Activated T-cell treated with anti-CD3 and anti-CD28 coated beads, Interleukin-2, amount 50 U/mL, for 24 hours (primary cell): ENCODE measurements at places on chromosomes 7 and 10.

DNA sequence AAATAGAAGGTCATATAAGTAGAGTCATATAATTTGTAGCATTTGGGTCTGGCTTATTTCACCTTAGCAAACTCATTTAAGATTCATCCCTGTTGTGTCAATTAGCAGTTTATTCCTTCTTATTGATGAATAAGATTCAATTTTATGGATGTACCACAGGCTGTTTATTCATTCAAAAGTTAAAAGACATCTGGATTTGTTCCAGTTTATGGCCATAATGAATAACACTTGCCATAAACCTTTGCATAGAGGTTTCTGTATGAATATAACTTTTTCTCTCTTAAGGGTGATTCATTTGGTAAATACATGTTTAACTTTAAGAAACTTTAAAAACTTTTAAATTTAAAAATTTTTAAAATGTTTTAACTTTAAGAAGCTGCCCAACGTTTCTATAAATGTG lies 66.4 kb downstream of the CPED1 start:
- H3K4me1 ChIP-seq: peaks cover 2% of the 10 kb centered on the region
- H3K4me3 ChIP-seq: no peak overlapping the region
- no peak for DNase-seq
- no peaks in the 10 kb centered on the region for H3K36me3 ChIP-seq
- no peak overlapping the region for H3K27ac ChIP-seq

GRCh38 chr10:50325449-50326171 lies 74.3 kb upstream of the ASAH2 start:
- H3K27me3 ChIP-seq: no peaks in the 10 kb centered on the region
- no peak overlapping the region for H3K27ac ChIP-seq
- peaks cover 22% of the 10 kb centered on the region for H3K4me1 ChIP-seq
- no peak for DNase-seq
- H3K36me3 ChIP-seq: peaks cover 40% of the 10 kb centered on the region

DNA sequence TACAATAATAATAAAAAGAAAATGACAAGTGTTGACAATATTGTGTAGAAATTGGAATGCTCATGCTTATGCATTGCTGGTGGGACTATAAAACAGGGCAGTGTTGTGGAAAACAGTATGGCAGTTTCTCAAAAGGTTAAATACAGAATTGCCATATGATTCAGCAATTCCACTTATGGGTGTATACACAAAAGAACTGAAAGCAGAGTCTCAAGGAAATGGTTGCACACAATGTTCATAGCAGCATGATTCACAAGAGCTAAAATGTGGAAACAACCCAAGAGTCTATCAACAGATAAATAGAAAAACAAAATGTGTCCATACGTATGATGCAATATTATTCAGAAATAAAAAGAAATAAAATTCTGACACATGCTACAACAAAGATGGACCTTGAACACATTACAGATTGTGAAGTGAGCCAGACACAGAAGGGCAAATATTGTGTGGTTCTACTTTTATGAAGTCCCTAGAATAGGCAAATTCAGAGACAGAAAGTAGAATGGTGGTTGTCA lies 64.8 kb upstream of the GRM8 start:
- H3K36me3 ChIP-seq: no peaks in the 10 kb centered on the region
- H3K4me3 ChIP-seq: no peak overlapping the region
- H3K27ac ChIP-seq: no peak overlapping the region
- DNase-seq: no peak

GRCh38 chr7:132988117-132988516 lies 93.8 kb downstream of the CHCHD3 start:
- H3K36me3 ChIP-seq: peaks cover 26% of the 10 kb centered on the region
- H3K27ac ChIP-seq: no peak overlapping the region
- no peak overlapping the region for H3K4me3 ChIP-seq
- H3K27me3 ChIP-seq: no peaks in the 10 kb centered on the region
- no peak for DNase-seq
- peaks cover under 1% of the 10 kb centered on the region for H3K4me1 ChIP-seq

GRCh38 chr7:20079080-20079479 lies 138.1 kb downstream of the MACC1 start:
- H3K4me3 ChIP-seq: no peak overlapping the region
- no peak for DNase-seq
- H3K27ac ChIP-seq: no peak overlapping the region
- no peaks in the 10 kb centered on the region for H3K36me3 ChIP-seq

GRCh38 chr7:114047889-114048288 lies 129.1 kb upstream of the PPP1R3A start:
- H3K4me1 ChIP-seq: peaks cover 22% of the 10 kb centered on the region
- DNase-seq: no peak
- no peaks in the 10 kb centered on the region for H3K27me3 ChIP-seq
- peak overlapping the region; percentile 41 for H3K4me3 ChIP-seq
- peak overlapping the region; percentile 7 for H3K27ac ChIP-seq
- no peaks in the 10 kb centered on the region for H3K36me3 ChIP-seq

- no peak overlapping the region for H3K4me3 ChIP-seq
- H3K27me3 ChIP-seq: peaks cover 7% of the 10 kb centered on the region
Observed at GRCh38 chr7:116797612-116798011, 64.8 kb upstream of the CAPZA2 start.

GRCh38 chr7:52670608-52671225 lies 364.7 kb upstream of the POM121L12 start:
- H3K27me3 ChIP-seq: no peaks in the 10 kb centered on the region
- H3K4me1 ChIP-seq: no peaks in the 10 kb centered on the region
- DNase-seq: no peak
- no peaks in the 10 kb centered on the region for H3K36me3 ChIP-seq
- no peak overlapping the region for H3K27ac ChIP-seq
- no peak overlapping the region for H3K4me3 ChIP-seq

DNA sequence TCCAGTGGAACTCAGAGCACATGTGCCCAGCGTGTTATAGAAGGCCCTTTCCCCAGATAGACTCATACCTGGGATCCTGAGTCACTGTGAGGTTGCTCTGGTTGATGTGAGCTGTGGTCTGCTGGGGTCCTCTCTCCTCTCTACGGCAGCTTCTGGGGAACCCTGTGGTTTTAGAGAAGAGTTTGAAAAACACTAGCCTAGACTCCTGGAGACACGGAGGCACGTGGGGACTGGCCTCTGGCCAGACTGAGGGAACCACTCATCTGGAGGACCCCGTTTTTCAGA lies 10.3 kb downstream of the ZNF775 start:
- H3K4me3 ChIP-seq: no peak overlapping the region
- H3K27ac ChIP-seq: peak overlapping the region; percentile 81
- no peak for DNase-seq
- peaks cover 11% of the 10 kb centered on the region for H3K36me3 ChIP-seq
- peaks cover 16% of the 10 kb centered on the region for H3K4me1 ChIP-seq
- H3K27me3 ChIP-seq: no peaks in the 10 kb centered on the region

- H3K27ac ChIP-seq: no peak overlapping the region
- no peaks in the 10 kb centered on the region for H3K36me3 ChIP-seq
- DNase-seq: no peak
- H3K4me1 ChIP-seq: peaks cover 6% of the 10 kb centered on the region
Observed at GRCh38 chr10:99841746-99842145, 59.3 kb downstream of the ABCC2 start.

GRCh38 chr7:8751557-8752231 lies 318.3 kb downstream of the NXPH1 start:
- H3K4me1 ChIP-seq: no peaks in the 10 kb centered on the region
- H3K4me3 ChIP-seq: no peak overlapping the region
- H3K27me3 ChIP-seq: no peaks in the 10 kb centered on the region
- no peak overlapping the region for H3K27ac ChIP-seq

GRCh38 chr7:4286351-4286750 lies 395.7 kb upstream of the FOXK1 start:
- no peaks in the 10 kb centered on the region for H3K4me1 ChIP-seq
- H3K4me3 ChIP-seq: no peak overlapping the region
- H3K36me3 ChIP-seq: no peaks in the 10 kb centered on the region
- peaks cover 15% of the 10 kb centered on the region for H3K27me3 ChIP-seq

- no peaks in the 10 kb centered on the region for H3K27me3 ChIP-seq
- H3K36me3 ChIP-seq: no peaks in the 10 kb centered on the region
- no peak overlapping the region for H3K27ac ChIP-seq
- H3K4me1 ChIP-seq: no peaks in the 10 kb centered on the region
- peak; percentile 15 for DNase-seq
- H3K4me3 ChIP-seq: no peak overlapping the region
Observed at GRCh38 chr10:124287071-124287685, 131.5 kb downstream of the OAT start.

DNA sequence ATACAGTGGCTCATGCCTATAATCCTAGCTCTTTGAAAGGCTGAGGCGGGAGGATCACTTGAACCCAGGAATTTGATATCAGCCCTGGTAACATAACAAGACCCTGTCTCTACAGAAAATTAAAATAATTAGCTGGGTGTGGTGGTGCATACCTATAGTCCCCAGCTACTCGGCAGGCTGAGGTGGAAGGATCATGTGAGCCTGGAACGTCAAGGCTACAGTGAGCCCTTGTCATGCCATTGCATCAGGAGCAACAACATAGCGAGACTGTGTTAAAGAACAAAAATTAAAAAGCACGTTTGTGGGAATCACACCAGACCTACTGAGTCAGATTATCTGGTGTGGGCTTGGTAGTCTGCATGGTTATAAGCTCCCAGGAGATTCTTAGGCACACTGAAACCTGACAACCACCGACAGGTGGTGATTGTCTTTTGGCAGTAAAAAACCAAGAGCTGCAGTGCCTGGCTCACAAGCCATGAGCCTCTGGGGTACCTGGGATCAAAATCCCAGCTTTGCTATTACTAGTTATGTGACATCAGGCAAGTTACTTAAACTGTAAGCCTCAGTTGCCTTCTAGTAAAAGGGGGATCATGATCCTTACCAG lies 146.9 kb downstream of the SND1 start:
- H3K27me3 ChIP-seq: no peaks in the 10 kb centered on the region
- no peak overlapping the region for H3K27ac ChIP-seq
- no peak for DNase-seq

DNA sequence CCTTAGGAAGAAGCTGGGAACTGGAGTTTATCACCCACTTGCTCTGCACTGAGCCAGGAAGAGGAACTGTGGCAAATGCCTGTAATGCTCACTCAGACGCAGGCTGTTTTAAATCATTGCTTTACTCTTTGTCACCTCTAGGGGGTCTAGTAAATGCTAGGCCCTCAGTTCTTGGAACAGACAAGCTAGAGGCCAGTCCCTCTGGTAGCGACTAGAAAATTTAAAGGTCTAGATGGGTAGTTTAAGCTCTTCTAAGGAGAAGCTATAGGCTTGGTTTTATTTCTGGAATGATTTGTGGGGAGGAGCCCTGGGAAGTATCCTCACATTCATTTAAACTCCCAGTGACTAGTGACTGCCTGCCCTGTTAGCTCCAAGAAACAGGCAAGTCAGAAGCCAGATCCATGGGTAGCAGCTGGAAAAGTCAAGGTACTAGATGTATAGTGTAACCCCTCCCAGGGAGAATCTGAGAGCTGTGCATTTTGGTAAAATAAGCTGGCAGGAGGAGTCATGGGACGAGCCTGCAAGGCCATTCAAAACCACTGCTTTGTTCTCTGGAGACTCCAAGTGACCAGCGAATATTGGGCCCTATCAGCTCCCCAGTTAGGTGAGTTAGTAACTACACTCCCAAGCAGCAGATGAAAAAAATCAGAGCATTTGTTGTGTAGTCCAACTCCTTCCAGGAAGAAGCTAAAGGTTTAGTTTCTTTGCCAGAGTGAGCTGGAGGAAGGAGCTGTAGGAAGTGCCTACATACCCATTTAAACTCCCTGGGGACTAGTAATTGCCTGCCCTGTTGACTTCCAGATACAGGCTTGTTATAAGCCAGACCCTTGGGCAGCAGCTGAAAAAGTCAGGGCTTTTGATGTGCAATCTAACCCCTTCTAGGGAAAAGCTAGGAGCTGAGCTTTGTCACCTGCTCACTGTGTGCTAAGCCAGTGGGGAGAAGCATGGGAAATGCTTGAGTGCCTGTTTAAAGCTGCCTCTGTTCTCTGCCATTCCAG lies 68.9 kb downstream of the DYNC1I1 start:
- H3K27me3 ChIP-seq: no peaks in the 10 kb centered on the region
- H3K36me3 ChIP-seq: no peaks in the 10 kb centered on the region
- no peak overlapping the region for H3K27ac ChIP-seq
- H3K4me3 ChIP-seq: no peak overlapping the region
- H3K4me1 ChIP-seq: no peaks in the 10 kb centered on the region

DNA sequence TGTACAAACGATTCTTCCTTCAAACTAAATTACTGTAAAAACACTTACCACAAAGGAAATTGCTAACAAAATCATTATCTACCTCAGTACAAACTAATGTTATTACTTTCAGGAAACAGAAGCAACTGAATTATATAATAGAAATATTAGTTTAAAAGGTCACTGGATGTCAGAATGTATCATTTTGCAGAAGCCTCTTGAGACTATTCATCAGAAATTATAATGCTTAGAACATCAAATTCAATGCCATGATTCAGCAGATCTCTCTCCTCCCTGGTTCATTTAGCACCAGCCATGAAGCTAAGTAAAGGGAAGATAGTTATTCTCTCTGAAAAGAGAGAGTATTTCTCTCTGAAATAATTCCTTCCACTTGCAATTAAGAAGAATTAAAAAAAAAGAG lies 223.3 kb downstream of the IMMP2L start:
- no peaks in the 10 kb centered on the region for H3K4me1 ChIP-seq
- DNase-seq: no peak
- no peak overlapping the region for H3K4me3 ChIP-seq
- no peak overlapping the region for H3K27ac ChIP-seq
- H3K27me3 ChIP-seq: no peaks in the 10 kb centered on the region
- H3K36me3 ChIP-seq: peaks cover 14% of the 10 kb centered on the region

- H3K4me1 ChIP-seq: peaks cover 28% of the 10 kb centered on the region
- DNase-seq: no peak
- no peak overlapping the region for H3K27ac ChIP-seq
- H3K36me3 ChIP-seq: peaks cover 16% of the 10 kb centered on the region
- no peaks in the 10 kb centered on the region for H3K27me3 ChIP-seq
- H3K4me3 ChIP-seq: no peak overlapping the region
Observed at GRCh38 chr10:122957474-122957873, 3.4 kb upstream of the C10orf88 start.

GRCh38 chr10:93615576-93616235 lies 3.4 kb downstream of the PDE6C start:
- H3K4me1 ChIP-seq: no peaks in the 10 kb centered on the region
- H3K36me3 ChIP-seq: no peaks in the 10 kb centered on the region
- no peak overlapping the region for H3K27ac ChIP-seq
- DNase-seq: no peak

- DNase-seq: no peak
- H3K27ac ChIP-seq: no peak overlapping the region
- H3K36me3 ChIP-seq: no peaks in the 10 kb centered on the region
- peaks cover 36% of the 10 kb centered on the region for H3K27me3 ChIP-seq
- H3K4me3 ChIP-seq: no peak overlapping the region
Observed at GRCh38 chr7:157635669-157636068, 298.9 kb downstream of the DNAJB6 start.
